ENCODE measurements at places on chromosomes 1 and 21. TPM values are rescaled to one million over a fixed set of nuclear protein-coding genes. Genes with fewer than 3 reads are reported as not detected.

DNA sequence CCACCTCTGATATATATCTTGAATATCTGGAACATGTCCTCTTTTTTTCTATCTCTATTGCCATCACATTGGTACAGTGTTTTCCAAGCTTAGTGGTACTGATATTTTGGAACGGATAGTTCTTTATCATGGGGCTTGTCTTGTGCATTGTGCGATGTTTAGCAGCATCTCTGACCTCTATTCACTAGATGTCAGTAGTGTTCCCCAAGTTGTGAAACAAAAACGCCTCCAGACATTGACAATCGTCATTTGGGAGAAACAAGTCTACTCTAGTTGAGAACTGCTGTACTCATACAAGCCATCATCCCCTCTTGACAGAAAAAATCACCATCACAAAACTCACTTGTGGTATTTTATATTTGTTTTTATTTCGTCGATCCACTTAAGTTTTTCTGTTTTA is 79.7 kb upstream of the CHODL start:
- DNase-seq: no peak
- no peak overlapping the region for H3K27ac ChIP-seq
- no peak overlapping the region for H3K4me3 ChIP-seq
- no peaks in the 10 kb centered on the region for H3K27me3 ChIP-seq
- H3K4me1 ChIP-seq: no peaks in the 10 kb centered on the region
- H3K36me3 ChIP-seq: no peaks in the 10 kb centered on the region

- H3K36me3 ChIP-seq: no peaks in the 10 kb centered on the region
- H3K27ac ChIP-seq: no peak overlapping the region
- no peaks in the 10 kb centered on the region for H3K27me3 ChIP-seq
- no peak overlapping the region for H3K4me3 ChIP-seq
- DNase-seq: no peak
These were observed 70.5 kb downstream of the MRPL39 start for GRCh38 chr21:25536752-25537151.

- H3K36me3 ChIP-seq: no peaks in the 10 kb centered on the region
- peak overlapping the region; percentile 60 for H3K4me3 ChIP-seq
- H3K4me1 ChIP-seq: peaks cover 58% of the 10 kb centered on the region
- peak overlapping the region; percentile 59 for H3K27ac ChIP-seq
- no peak for DNase-seq
These were observed 410 bp downstream of the ACTA1 start for GRCh38 chr1:229433364-229434004.

GRCh38 chr1:234315588-234315987 is 57.7 kb upstream of the COA6 start:
- H3K27ac ChIP-seq: no peak overlapping the region
- DNase-seq: no peak
- H3K4me3 ChIP-seq: no peak overlapping the region
- H3K36me3 ChIP-seq: no peaks in the 10 kb centered on the region
- H3K27me3 ChIP-seq: peaks cover 96% of the 10 kb centered on the region
- H3K4me1 ChIP-seq: no peaks in the 10 kb centered on the region

DNA sequence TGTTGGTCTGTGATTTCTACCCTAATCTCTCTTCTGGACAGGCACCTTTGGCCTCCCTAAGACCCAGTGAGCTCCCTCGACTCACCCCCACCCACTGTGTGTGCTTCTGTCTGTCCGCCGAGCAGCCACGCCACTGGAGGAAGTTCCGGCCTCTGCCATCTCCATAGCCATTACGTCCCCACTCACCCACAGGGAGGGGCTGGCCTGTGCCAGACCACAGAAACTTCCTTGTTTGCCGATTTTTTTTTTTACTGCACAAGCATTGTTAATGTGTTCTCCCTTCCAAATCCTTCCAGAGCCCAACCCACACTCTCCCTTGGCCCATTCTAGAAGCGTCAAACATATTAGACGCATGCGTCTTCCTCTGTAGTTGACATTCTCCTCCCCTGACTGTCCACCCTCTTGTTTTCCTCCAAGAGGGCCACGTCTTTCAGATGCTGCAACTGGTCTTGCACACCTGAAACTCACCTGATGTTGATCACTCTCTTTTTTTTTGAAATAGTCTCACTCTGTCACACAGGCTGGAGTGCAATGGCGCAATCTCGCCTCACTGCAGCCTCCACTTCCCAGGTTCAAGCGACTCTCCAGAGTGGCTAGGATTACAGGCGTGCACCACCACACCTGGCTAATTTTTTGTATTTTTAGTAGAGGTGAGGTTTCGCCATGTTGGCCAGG is 72.3 kb downstream of the EVA1C start:
- H3K36me3 ChIP-seq: peaks cover 24% of the 10 kb centered on the region
- peak; percentile 23 for DNase-seq
- no peak overlapping the region for H3K27ac ChIP-seq
- H3K27me3 ChIP-seq: no peaks in the 10 kb centered on the region

DNA sequence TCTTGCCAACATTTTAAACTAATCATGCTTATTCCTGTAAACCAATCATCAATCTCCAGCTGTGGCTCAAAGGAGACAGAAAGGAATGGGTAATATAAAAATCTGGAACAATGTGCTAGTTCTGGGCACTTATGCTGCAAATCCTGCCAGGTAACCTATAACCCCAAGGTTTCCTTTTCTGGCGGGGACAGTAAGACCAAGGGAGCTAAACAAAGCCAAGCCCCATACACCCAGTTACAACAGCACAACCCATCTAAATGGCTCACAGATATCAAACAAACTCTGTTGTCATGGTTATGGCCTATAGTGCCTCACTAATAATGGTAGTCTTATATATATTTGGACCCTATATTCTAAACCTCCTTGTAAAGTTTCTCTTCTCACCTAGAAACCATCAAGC is 36.9 kb upstream of the CTBS start:
- DNase-seq: no peak
- no peaks in the 10 kb centered on the region for H3K4me1 ChIP-seq
- no peak overlapping the region for H3K4me3 ChIP-seq
- no peaks in the 10 kb centered on the region for H3K27me3 ChIP-seq

DNA sequence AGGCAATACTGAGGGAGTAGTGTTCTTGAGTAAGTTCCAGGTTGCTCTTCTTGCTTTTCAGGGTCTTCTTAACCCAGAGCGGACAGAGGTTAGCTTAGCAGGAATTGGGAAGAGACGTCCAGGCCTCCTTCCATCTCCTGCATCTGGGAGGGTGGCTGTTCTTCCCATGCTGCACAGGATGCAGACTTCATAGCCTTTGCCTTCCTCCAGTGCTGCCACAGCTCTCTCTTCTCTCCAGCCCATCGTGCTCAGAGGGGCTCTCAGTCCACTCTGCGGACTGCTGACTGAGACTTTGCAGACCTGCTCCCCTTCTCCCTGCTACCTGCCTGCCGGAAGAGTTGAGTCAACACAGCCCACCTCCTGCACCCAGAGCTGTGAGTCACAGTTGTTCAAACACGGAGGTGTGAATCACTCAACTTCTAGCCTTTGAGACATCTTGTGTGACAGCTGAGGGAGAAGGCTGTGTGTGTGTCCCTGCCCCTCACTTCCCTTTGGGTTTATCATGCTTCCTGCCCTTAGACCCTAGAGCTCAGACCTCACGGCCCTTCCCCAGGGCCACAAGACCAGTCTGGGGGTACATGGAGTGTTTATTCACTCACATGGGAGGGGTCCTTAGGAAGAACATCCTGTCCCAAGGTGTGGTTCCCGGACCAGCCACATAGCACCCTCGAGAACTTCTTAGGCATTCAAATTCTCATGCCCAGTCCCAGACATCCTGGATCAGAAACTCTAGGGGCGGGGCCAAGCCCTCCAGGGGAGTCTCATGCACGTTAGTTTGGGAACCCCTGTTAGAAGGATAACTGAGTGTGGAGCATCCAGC is 158.3 kb upstream of the CACNA1E start:
- no peaks in the 10 kb centered on the region for H3K36me3 ChIP-seq
- peaks cover 67% of the 10 kb centered on the region for H3K27me3 ChIP-seq
- no peak for DNase-seq
- no peak overlapping the region for H3K27ac ChIP-seq
- H3K4me3 ChIP-seq: no peak overlapping the region

GRCh38 chr1:208173749-208174148 is 70.4 kb downstream of the PLXNA2 start:
- no peaks in the 10 kb centered on the region for H3K27me3 ChIP-seq
- H3K27ac ChIP-seq: no peak overlapping the region
- H3K36me3 ChIP-seq: no peaks in the 10 kb centered on the region
- no peak for DNase-seq
- peaks cover 78% of the 10 kb centered on the region for H3K4me1 ChIP-seq

- peaks cover 4% of the 10 kb centered on the region for H3K4me1 ChIP-seq
- no peaks in the 10 kb centered on the region for H3K36me3 ChIP-seq
- H3K27ac ChIP-seq: no peak overlapping the region
- DNase-seq: no peak
- H3K27me3 ChIP-seq: no peaks in the 10 kb centered on the region
These were observed 163.1 kb upstream of the BEND5 start for GRCh38 chr1:48939828-48940227.

DNA sequence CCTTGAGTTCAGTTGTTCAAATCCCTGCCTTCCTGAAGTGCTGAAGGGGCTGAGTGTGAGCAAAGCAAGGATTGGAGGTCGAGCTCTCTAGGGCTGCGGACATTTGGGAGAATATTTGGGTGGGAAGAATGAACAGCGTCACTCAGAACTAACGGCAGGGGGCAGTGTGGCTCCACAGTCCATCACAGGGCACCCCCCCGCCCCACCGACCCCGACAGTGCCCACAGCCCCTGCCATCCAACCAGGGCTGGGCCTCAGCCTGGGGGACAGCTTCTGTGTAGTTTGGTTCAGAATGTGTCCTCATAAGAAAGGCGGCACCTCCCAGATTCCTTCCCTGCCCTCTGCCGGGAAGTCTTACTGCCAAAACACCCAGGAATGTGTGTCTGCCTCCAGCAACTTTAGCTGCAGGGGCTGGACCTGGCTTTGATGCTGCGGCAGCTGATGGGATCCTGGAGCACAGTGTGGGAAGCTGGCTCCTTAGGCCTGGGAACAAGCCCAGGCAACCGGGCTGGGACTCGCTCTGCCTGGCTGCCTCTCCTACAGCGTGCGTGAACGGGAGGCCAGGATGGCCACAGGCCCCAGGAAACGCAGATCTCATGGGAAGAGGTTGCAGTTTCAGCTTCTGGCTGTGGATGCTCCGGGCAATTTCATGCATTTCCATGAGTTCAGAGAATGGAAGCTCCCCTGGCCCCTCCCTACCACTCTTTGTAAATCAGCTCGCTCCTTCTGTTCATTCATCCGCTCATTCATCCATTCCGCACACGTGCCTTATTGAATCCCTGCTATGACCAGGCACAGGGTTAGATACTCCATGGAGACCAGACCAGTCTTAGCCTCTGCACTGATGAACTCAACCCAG is 104.9 kb upstream of the TMPRSS2 start:
- H3K27me3 ChIP-seq: peaks cover 62% of the 10 kb centered on the region
- peaks cover 21% of the 10 kb centered on the region for H3K4me1 ChIP-seq
- peak overlapping the region; percentile 20 for H3K27ac ChIP-seq
- no peaks in the 10 kb centered on the region for H3K36me3 ChIP-seq
- no peak overlapping the region for H3K4me3 ChIP-seq

DNA sequence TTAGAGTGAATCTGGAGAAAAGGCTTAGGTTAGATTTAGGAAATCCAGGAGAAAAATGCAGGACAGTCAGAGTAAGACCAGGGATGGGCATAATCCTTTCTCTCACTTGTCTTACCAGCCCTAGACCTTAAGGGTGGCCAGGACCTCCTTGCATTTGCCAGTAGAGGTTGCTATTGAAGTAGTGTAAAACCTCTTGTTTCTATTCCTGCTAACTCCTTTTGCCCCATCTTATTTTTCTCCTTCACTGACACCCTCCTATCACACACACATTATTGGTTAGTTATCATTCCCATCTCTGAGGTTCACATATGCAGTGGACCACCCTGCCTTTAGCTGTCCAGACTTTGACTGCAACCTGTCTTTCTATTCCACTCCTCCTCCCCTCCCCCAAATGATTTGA is 75.0 kb upstream of the MACF1 start:
- DNase-seq: no peak
- H3K4me1 ChIP-seq: peaks cover 83% of the 10 kb centered on the region
- H3K27me3 ChIP-seq: no peaks in the 10 kb centered on the region
- peaks cover 12% of the 10 kb centered on the region for H3K36me3 ChIP-seq
- no peak overlapping the region for H3K4me3 ChIP-seq

GRCh38 chr1:74728736-74729135 is 4.1 kb downstream of the CRYZ start:
- DNase-seq: no peak
- no peak overlapping the region for H3K4me3 ChIP-seq
- H3K36me3 ChIP-seq: peaks cover 7% of the 10 kb centered on the region
- no peaks in the 10 kb centered on the region for H3K27me3 ChIP-seq
- H3K4me1 ChIP-seq: peaks cover 49% of the 10 kb centered on the region

DNA sequence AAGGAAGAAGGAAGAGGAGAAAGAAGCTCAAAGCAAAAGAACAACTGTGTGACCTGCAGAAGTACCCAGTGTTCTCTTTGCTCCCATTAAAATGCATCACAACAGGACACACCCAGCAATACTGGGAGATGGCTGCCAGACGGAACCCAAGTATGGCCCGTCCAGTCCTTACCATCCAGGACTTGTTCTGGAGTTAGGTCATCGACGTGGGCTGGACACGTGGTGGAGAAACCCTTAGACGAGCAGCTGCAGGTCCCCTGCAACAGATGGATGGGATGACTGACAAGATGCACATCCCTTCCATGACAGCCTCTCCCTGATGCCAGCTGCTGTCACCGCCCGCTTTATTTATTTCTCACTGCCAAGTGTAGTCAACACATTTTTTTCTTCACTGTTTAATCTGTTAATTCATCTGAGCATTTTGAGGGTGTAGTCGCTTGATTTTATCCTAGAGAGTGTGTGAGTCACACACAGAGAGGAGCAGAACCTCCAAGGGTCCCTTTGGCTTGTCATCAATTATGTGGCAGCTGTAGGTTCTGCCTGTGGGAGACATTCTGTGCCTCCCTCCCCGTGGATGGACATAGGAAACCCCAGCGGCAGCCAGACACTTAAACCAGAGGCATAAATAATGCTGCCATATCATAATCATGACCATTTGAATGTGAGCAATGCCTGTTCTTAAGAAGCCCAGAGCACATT is 80.9 kb downstream of the ABCA4 start:
- H3K27ac ChIP-seq: peak overlapping the region; percentile 76
- DNase-seq: peak; percentile 50
- H3K36me3 ChIP-seq: no peaks in the 10 kb centered on the region
- peaks cover 70% of the 10 kb centered on the region for H3K4me1 ChIP-seq

DNA sequence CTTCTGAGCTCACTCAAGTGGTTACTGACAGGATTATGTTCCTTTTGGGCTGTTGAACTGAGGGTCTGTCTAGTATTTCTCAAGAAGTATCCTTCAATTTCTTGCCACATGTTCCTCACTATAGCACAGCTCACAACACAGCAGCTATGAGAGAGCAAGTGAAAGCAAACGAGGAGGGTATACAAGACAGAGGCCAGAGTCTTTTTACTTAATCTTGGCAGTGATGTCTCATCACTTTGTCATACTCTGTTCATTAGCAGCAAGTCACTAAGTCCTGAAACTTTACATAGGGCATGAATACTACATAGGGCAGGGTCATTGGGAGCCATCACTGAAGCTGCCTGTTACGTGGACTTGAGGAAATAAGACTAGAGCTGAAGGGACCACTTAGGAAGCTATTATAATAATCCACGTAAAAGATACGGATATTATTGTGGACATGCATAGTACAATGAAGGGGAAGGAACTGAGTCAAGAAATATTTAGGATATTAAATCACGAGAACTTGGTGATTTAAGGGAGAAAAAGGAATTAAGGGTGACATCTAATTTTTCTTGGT is 63.7 kb downstream of the SLC30A7 start:
- H3K4me3 ChIP-seq: no peak overlapping the region
- no peak for DNase-seq
- peaks cover 11% of the 10 kb centered on the region for H3K4me1 ChIP-seq
- H3K27ac ChIP-seq: no peak overlapping the region
- no peaks in the 10 kb centered on the region for H3K27me3 ChIP-seq

The RNF223 gene
- total RNA-seq: not detected

The PIK3CD gene
- total RNA-seq: 2.6 TPM

The SRGAP2 gene
- total RNA-seq: 15.6 TPM

The PKLR gene
- total RNA-seq: not detected

Measured in left ventricle myocardium inferior (tissue), 1 donor.